ENCODE measurements at places on chromosomes 1 and 21. TPM values are rescaled to one million over a fixed set of nuclear protein-coding genes. Genes with fewer than 3 reads are reported as not detected.

DNA sequence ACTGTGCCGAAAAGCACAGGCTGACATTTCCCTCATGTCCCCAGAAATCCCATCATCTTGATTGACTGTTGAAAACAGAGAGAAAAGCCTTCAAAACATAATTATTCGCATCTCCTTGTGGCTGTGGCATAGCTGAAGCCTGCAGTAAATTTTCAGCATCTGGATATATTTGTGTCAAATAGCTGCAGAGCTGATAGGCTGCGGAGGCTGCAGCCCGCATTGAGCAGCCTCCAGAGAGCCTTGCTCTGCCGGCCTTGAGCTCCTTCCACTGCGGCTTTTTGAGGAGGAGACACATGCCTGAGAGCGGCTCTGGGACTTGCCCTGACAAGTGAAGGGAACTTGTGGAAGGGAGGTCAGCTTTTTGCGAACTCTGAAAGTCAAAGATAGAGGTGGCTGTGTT is 144.7 kb downstream of the RYR2 start:
- no peak for DNase-seq

DNA sequence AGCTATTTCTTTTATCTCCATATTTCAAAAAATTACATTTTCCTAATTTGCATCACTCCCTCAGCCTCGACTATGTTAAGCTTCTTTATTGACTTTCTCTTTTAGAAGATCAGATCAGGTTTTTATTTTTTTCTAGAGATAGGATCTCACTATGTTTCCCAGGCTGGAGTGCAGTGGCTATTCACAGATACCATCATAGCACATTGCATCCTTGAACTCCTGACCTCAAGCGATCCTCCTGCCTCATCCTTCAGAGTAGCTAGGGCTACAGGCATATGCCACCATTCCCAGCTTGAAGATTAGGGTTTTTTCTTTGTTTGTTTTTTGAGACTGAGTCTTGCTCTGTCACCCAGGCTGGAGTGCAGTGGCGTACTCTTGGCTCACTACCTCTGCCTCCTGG is 20.1 kb downstream of the UCK2 start:
- no peak for DNase-seq

- no peak for DNase-seq
These were observed 34.5 kb upstream of the DIPK1A start for GRCh38 chr1:92995441-92996430.

The KCNC4 gene
- total RNA-seq: 15.5 TPM

DNA sequence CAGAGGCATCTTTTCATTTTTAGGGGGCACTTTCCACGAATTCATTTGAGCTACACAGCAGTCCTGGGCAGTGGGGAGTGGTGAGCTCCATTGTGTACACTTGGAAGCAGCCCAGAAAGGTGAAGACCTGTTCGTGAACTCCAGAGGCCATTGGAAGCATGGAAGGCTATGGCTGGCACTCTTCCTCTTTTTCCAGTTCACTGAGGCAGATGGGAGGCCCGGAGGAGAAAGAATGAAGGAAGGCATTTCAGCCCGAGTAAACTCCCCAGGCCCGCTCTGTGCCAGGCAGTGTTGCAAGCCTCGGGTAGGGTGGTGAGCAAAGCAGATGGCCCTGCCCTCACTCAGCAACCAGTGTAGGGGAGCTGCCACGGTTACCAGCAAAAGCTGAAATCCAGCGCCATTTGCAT is 673 bp upstream of the DHCR24 start:
- DNase-seq: no peak

- DNase-seq: peak; percentile 64
These were observed 4.4 kb downstream of the TSPEAR start for GRCh38 chr21:44706706-44707581.

GRCh38 chr1:22048351-22049192 is 3.9 kb upstream of the CDC42 start:
- DNase-seq: no peak

DNA sequence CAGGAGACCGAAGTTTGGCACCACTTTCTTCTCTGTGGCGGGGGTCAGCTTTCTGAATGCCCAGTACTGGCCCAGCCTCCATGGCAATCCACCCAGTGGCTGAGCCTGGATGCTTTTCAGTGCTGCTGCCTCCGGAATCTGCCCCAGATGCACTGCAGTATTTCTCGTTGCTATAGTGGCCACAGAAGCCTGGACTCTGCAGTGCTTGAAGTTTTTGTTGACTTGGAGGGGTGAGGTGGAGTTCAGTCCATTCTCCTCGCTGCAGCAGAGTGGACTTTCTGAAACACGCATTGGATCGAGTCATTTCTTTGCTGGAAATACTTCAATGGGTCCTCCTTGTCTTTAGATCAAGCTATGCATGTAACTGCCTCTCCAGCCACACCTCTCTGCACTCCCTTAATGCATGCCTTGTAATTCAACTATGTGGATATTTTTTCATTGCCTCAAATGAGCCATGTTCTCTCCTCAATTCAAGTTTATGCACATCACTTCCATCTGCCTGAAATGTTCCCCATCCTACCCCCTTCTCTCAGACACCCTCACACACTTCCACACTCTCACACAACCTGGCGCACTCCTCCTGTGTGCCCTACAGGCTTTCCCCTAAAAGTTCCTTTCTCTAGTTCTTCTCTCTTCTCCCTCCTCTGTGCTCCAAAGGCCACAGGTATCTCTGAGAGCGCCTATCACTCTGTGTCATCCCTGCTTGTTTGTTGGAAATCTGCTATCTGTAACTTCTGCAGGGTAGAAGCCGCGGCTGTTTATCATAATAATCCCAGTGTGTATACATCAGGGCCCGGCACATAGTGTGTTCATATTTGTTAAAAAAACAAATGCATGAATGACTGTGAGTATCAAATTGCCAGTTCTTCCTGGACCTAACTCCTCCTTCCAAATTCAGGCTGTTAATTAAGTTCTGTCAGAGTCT is 16.5 kb downstream of the ADAM30 start:
- DNase-seq: no peak

The MYOG gene
- total RNA-seq: not detected

DNA sequence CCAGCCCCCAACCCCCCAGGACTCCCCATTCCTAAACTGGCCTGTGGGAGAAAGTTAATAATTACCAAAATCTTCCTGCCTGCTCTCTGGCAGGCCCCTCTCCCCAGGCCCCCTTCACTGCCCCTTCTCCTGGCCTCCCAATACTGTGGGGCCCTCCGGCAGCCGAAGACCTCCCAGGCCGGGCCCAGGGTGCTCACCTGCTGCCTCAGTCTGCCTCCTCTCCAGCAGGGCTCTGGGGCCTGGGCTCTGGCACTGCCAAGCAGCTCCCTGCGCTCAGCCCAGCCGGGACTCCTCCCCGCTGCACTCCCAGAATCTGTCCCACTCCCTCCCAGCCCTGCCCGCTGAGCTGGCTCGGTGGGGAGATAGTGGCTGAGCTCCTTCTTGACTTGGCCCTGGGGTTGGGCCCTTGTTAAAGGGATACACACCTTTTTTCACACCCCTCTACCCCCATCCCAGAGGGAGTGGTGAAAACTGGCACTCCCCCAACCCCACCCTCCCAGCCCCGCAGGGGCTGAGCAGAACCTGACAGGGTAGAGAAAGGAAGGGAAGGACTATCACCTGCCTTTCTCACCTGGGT is at the start of gene S100A16:
TSS of gene S100A16 (minus strand) at position 383 of the 577 bp plus-strand sequence. CDS start 4,986 bp downstream, outside the sequence.
- peak; percentile 91 for DNase-seq

GRCh38 chr1:169844941-169845608 is 48.6 kb downstream of the SCYL3 start:
- no peak for DNase-seq

- no peak for DNase-seq
These were observed 41.5 kb upstream of the BCAR3 start for GRCh38 chr1:93723110-93723509.

- no peak for DNase-seq
These were observed 25.5 kb downstream of the GBP2 start for GRCh38 chr1:89100412-89100811.

- no peak for DNase-seq
These were observed 77.6 kb downstream of the DUSP10 start for GRCh38 chr1:221664253-221664652.
